ENCODE measurements at places on chromosomes 5 and 9. TPM values are rescaled to one million over a fixed set of nuclear protein-coding genes. Genes with fewer than 3 reads are reported as not detected.

GRCh38 chr5:41065691-41066335, 5.3 kb downstream of the MROH2B start:
- no peak for DNase-seq

- DNase-seq = no peak
Observed at GRCh38 chr5:43203373-43203772, 11.3 kb downstream of the NIM1K start.

The CFAP157 gene
- polyA plus RNA-seq = 4.3 TPM

The BAAT gene
- polyA plus RNA-seq = 0.47 TPM

DNA sequence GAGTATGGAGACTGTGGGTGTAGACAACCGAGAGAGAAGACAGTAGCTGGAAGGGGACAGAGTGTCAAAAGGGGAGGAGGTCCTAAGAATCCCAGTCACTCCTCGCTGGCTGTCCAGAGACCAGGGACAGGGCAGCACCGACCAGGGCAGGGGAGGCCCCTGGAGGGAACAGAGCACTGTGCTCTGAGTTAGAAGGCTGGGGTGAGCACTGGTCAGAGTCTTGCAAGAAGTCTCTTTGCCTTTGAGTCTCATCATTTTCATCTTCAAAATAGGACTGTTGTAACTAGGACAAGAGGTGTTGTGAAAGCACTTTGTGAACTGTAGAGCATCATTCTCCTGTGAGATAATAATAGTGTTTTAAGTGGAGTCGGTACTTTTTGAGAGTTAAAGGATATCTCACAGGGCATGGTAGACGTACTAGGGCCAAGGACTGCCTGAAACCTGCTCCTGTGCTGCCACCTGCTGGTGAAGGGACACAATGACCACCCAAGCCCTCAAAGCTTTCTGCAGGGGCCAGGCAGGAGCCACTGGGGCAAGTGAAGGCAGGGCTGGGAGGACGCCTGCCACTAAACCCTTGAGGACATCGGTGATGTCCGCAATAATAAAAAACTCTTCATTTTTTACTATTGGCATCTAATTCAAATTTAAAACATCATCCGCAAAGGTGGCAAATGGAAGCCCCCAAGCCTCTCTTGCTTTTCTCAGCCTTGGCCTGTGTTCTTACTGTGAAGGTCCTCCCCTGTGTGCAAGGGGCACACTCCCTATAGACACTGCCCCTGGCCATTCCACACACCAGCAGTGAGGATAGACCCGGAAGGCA, 28.2 kb downstream of the SLC6A7 start:
- peak; percentile 70 for DNase-seq

The ACTBL2 gene
- not detected for polyA plus RNA-seq

- no peak for DNase-seq
Observed at GRCh38 chr9:18759827-18760226, 273.2 kb downstream of the SAXO1 start.

The LRRC26 gene
- polyA plus RNA-seq = not detected

GRCh38 chr9:37922363-37923117, 18.6 kb upstream of the SLC25A51 start:
- DNase-seq = no peak

GRCh38 chr5:122408592-122409224, 96.7 kb downstream of the SNCAIP start:
- DNase-seq = no peak

DNA sequence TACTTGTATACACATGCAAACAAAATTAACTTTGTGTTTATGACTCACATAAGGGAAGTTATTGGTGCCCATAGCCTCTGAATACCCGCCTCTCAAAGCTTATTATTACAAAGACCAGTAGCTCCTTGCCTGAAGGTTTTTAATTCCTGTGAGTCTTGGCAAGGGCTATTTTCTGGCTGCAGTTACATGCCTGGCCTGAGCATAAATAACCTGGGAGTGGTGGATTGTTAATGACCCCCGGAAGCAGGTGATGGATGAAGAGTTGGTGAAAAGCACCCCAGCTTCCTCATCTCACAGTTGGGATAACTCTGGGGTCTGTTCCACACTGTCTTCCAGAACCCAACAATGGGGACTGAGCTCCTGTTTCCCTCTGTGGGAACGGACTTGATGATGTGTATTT, 594.5 kb downstream of the PDE4D start:
- no peak for DNase-seq

DNA sequence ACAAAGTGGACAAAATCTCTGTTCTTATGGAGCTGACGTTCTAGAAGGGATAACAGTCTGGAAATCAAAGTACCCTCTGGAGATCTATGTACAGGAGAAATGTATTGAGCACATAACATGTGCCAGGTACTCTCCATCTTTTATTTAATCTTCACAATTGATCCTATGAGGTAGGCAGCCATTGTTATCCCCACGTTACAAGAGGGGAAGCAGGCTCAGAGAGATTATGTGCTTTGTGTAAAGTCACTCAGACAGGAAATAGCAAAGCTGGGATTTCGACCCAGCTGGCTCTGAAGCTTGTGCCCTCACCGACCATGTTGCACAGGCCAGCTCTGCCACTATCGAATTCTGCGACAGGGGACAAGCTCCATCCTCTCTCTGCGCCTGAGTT, 21.5 kb downstream of the PDGFRB start:
- no peak for DNase-seq

The SIT1 gene
- polyA plus RNA-seq = 0.32 TPM

- DNase-seq = no peak
Observed at GRCh38 chr5:91438871-91439270, 55.8 kb upstream of the ARRDC3 start.

The OTP gene
- polyA plus RNA-seq = not detected

- DNase-seq = no peak
Observed at GRCh38 chr5:167304834-167305469, 986.5 kb upstream of the WWC1 start.

DNA sequence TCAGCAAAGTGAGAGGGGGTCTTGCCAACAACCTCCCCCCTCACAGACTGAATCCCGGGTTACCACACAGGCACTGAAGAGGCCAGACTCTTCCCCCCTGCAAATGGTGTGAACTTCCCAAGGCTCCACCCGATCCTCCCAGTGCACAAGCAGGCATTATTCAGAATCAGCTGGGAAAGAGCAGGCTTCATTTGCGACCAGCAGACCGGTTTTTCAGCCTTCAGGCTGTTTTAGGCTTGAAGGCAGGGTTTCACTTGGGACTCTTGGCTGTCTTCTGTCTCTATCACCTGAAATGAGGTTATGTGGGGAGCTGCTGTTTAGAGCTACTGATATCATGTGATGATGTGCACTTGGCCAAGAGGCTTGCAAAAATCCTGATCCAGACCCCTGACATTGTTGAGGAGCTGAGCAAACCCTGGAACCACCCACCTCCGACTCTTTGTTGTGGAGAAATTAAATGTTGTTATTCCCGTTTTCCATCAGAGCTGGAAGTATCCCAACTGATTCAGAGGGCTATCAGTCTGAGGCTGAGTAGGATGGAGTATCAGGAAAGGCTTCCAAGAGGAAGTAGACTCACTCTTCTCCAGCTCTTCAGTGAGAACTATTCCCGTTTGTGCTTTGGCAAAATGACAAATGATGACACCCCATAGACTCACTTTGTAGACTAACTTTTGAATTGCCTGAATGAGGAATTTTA, 63.3 kb upstream of the ZFR start:
- DNase-seq = no peak

GRCh38 chr5:11711932-11712331, 192.3 kb downstream of the CTNND2 start:
- DNase-seq = no peak

GRCh38 chr9:122125509-122126330, 32.6 kb upstream of the TTLL11 start:
- no peak for DNase-seq

GRCh38 chr5:100270023-100270771, 265.0 kb upstream of the FAM174A start:
- DNase-seq = no peak

The OR2K2 gene
- polyA plus RNA-seq = not detected

DNA sequence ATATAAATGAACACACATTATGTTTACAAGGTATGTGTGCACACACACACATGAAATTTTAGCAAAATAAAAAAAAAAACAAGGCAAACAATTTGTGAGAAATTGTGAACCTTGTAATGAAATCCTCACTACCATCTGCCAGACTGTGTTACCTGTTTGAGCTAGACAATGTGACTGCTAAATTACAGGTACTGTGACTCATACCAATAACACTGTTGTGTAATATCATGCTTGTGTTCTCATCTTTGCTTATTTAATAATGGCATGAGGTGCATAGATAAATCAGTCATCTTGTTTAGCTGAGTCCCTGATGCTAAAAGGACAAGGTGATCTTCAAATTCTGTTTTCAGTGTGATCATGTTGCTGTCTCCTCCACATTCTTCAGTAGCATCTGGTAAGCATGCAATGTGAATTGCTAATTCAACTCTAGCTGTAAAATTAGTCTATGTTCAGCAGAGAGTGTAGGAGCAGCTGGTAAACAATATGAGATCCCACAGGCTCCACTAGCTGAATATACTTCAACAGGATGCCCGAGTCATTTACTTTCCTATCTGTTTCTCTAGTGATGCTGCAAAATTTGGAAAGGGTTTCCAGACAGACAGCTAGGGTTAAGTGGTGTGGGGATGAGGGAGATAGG, 966.3 kb upstream of the C9orf72 start:
- DNase-seq = no peak

DNA sequence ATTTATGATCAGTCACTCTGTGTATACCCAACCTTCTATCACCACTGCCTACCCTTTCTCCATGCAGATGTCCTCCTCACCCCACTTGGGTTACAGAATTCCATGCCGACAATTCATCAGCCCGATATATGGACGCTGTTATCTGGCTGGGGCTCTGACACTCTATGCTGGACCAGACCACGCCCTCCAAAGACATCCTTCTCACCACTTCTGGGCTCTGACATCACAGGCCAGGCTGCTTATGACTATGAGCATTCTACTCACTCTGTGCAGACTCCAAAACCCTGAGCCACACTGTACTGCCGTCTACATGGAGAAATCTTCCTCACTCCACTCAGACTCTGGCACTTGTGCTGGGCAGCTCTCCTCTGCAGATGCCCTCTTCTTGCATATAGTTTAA, 7.6 kb upstream of the AK3 start:
- DNase-seq = no peak

DNA sequence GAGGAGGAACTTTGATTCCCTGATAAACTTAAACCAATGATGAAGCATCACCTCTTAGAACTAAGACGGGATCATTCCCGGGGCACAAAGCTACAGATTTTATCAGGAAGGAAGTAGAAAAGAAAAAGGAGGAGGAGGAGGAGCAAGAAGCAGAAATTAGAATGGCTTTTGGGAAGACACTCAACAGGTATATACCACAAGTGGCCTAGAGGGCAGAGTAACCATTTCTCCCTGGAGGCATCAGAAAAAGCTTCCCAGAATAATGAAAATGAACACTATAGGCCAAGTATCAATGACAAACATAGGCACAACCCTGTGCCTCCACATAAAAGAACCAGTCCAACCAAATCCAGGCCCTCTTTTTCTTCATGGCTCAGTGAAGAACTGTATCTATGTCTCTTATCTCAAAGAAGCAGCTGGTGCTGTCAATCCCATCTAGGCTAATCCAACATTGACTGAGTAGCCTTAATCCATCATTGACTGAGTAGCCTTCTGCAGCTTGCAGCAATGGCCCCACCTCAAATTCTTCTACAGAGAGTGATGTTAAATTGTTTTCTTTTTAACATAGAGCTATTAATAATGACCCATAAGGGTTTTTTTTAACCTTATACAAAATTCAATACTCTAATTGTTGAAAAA, 178.8 kb upstream of the KIF2A start:
- no peak for DNase-seq

GRCh38 chr5:107363768-107364167, 307.0 kb downstream of the EFNA5 start:
- DNase-seq = no peak

GRCh38 chr5:132204371-132205135, 23.1 kb downstream of the P4HA2 start:
- DNase-seq = no peak

The PLCXD3 gene
- polyA plus RNA-seq = 0.52 TPM

The FOXD4L5 gene
- polyA plus RNA-seq = 0.27 TPM

The CAVIN4 gene
- polyA plus RNA-seq = 5.5 TPM

GRCh38 chr9:128150594-128151308, 1.5 kb downstream of the LCN2 start:
- no peak for DNase-seq

- no peak for DNase-seq
Observed at GRCh38 chr5:52702877-52703276, 84.8 kb upstream of the ITGA1 start.

DNA sequence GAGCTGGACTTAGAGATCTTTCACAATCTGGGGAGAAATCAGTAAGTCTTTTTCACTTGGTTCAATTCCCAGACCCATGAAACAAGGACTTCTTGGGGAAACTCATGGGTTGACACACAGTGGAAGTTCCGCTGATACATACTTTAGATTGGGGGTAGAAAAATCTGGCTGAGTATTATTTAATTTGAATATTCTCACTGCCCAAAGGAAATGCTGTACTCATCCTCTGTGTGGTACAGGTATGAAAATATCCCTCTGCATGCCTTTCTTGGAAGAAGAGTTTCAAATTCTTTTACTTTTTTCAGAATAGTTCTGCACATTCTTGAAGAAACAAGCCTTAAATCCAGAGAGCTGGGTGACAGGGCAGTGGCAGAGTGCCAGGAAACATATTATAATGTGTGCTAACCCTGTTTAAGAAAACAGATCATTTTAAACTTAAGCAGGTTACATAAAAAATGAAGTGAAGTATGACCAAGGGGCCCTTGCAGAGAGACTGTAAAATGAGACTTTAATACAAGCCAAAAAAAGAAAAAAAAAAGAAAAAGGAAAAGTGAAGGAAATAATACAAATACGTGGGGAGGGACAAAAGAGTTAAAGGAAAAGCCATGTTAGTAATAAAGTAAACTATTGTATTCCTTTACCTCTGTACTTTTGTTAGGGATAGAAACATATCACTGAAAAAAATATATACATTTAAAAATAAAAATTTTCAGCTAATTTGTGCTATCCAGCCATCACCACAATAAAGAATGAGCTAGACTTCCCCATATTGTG, 173.4 kb upstream of the NR3C1 start:
- DNase-seq = peak; percentile 72

DNA sequence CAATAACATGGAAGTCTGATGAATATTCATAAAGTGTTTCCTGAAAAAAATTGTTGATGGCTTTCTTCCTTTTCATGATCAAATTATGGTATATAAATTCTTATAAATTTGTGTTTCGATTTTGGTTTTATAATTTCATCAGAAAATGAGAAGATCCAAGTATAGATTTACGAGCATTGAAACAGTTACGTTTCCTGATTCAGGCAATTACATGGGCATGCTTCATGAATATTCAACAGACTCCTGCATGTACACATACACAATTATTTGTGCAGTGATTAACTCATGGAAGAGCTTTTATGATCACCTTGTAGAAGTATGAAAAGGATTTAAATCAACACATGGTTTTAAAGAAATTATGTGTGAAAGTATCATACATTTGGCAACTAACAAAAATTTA, 136.7 kb downstream of the MPDZ start:
- no peak for DNase-seq

- DNase-seq = no peak
Observed at GRCh38 chr5:124905256-124906130, 159.1 kb upstream of the ZNF608 start.

DNA sequence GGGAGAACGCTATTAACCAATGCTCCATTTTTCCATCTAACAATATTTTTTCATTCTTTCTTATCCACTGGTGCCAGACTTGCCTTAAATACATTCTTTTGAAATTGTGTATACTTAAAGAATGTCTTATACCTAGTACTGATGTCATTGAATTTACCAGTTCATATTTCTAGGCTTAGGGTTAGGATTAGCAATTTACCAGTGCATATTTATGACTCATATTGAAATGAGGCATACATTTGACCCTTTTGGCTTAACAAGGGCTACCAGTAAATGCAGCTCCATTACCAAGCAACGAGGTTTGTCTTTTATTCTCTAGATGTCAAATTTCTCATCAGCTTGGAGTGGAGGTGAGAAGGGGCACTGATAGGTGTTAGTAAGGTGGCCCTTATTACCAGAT, 89.5 kb downstream of the CDH9 start:
- no peak for DNase-seq
